ENCODE measurements at places on chromosomes 2 and 18.

DNA sequence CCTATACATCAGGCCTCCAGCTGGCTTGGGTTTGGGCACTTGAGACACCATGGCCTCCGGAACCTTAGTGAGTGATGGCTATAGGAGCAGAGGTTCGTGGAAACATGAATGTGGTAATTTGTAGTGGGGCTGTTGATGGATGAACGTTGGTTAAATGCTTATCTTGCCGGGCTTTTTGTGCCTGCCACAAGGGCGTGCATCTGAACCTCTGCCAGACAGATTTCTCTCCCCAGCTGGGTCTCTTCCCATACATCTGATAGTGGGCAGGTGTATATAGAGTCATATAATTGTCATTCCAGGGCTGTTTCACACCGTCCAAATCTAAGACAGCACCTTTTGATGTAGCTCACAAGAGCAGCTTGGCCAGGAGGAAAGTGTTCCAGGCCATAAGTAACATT is 14.7 kb downstream of the LAMA3 start:
- DNase-seq, result no peak

GRCh38 chr2:1755436-1756191 is 11.3 kb upstream of the PXDN start:
- DNase-seq, result no peak

- no peak for DNase-seq
Observed at GRCh38 chr2:229401171-229401865, 130.2 kb upstream of the PID1 start.

GRCh38 chr2:131572175-131572574 is 44.5 kb downstream of the CCDC74A start:
- no peak for DNase-seq

DNA sequence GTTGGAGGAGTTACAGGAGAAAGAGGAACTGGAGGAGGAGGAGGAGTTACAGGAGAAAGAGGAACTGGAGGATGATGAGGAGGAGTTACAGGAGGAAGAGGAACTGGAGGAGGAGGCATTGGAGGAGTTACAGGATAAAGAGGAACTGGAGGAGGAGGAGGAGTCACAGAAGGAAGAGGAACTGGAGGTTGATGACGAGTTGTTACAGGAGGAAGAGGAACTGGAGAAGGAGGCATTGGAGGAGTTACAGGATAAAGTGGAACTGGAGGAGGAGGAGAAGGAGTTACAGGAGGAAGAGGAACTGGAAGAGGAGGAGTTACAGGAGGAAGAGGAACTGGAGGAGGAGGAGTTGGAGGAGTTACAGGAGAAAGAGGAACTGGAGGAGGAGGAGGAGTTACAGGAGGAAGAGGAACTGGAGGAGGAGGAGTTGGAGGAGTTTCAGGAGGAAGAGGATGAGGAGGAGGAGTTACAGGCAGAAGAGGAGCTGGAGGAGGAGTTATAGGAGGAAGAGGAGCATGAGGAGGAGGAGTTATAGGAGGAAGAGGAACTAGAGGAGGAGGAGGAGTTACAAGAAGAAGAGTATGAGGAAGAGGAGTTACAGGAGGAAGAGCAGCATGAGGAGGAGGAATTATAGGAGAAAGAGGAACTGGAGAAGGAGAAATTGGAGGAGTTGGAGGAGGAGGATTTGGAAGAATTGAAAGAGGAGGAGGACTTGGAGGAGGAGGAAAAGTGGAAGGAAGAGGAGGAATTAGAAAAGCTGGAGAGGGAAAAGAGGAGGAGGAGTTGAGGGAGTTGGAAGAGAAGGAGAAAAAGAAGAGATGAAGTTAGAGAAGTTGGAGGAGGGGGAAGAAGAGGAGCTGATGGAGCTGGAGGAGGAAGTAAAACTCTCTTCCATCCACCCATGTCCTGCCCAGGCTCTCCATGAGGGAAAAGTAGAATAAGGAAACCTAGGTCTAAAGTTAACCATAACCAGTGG is 37.2 kb downstream of the CLASP1 start:
- DNase-seq, result peak; percentile 33

DNA sequence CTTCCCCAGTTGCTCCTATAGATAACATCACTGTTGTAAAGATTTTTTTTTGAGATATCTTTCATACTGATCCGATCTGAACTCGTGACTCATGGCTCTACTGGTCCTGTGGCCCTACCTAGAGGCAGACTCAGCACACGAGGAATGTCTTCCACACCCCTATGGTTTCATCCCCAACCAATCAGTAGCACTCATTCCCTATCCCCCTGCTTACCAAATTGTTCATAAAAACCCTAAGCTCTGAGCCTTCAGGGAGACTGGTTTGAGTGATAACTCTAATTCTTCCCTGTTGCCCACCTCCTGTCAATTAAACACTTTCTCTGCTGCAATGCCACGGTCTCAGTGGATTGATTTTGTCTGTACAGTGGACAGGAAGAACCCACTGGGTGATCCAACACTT is 4.2 kb upstream of the SAP130 start:
- no peak for DNase-seq

DNA sequence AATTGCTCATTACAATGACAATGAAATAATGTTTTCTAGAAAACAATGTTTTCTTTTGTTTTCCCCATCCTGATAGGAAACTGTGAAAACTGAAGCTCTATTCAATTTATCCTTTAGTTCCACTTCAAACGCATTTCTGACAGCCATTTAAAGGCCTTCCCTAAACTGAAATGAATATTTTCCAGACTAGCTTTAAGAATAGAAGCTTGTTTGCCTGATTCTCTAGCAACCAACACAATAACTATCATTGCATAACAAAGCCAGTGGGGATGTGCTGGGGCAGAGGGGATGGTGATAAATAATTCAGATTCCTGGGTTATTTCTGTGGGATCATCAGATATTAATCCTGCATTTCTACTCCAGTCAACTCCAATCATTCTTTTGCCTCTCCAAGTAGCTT is 427.1 kb downstream of the RND3 start:
- DNase-seq, result no peak

GRCh38 chr2:10297191-10297830 is 5.4 kb upstream of the HPCAL1 start:
- no peak for DNase-seq

GRCh38 chr2:45672138-45672537 is 20.7 kb downstream of the PRKCE start:
- no peak for DNase-seq

DNA sequence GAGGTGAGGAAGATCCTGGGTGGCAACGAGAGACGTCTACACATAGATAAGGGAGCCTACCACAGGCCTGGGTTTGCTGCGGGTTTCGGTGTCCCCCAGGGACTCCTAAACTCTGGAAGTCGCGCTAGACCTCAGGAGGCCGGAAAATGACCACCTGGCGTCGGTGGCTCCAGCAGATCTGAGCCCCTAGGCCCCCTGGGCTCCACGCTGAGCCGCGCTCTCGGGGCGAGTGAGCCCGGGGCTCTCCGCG is 987 bp upstream of the DLX1 start:
- no peak for DNase-seq

DNA sequence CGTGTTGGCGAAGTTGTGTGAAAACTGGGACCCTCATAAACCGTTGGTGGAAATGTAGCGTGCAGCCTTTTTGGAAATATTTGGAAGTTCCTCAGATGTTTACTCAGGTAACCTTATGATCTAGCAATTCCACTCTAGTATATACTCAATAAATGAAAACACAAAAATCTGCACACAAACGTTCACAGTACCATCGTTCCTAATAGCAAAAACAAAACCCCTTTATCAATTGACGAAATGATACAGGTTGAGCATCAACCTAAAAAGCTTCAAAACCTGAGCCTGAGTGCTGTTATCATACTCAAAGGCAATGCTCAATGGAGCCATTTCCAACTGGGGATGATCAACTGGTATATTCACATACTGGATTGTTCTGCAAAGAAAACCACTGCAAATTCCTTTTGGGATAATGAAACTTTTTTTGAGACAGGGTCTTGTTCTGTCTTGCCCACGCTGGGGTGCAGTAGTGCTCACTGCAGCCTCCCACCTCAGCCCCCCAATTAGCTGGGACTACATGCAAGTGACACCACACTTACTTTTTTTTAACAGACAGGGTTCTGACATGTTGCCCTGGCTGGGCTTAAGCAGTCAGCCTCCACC is 777 bp upstream of the C18orf32 start:
- no peak for DNase-seq

GRCh38 chr2:28661589-28662001 is 90.0 kb upstream of the PPP1CB start:
- DNase-seq, result no peak

DNA sequence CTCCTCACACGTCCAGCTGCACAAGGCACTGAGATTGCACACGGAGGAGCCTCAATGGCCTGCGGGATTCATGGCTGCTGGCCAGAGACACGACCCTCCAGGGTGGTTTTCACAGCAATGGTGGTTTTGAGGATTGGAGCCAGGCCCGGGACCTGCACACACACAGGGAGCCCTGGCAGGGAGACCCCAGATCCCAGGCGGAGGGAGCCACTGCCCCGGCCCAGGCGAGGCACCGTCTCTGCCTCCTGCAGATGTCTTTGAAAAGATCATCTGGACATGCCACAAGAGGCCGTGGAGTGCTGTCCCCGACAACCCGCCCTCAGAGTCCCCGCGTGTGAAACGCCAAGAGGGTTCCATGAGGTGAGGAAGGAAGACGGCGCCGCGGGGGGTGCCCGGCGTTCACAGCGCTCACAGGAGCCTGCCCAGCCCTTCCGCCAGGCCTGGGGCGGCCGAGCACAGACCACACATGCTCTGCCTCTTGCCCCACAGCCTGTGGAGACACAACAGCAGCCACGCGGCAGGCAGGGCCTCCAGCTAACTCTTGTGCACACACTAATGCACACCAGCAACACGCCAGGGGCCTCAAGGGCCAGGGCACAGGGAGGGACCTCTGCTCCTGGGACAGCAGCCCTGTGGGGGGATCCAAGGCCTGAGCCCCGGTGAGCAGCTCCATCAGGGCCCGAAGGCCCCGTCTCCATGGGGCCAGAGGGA is 72.8 kb upstream of the CTDP1 start:
- DNase-seq, result no peak

DNA sequence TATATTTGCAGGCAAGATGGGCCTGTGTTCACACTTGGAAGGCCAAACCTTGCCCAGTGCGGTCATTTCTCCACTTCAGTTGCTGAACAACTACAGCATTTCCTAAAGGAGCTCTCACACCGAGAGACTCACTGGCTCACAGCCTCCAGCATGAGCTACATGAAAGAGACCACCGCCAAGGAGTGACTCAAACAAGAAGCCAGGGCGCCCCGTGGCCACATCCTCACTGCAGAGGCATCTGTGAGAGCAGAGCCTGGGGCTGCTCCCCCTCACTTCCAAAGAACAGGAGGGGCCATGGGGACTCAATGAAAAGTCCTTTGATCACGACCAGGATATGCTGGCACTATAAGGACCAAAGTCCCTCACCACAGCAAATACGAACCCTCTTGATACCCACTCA is 50.0 kb downstream of the TMEM163 start:
- peak; percentile 71 for DNase-seq

GRCh38 chr2:185807351-185807750 is 68.7 kb downstream of the FSIP2 start:
- no peak for DNase-seq

GRCh38 chr2:127598711-127599110 is 47.2 kb upstream of the GPR17 start:
- DNase-seq, result no peak

DNA sequence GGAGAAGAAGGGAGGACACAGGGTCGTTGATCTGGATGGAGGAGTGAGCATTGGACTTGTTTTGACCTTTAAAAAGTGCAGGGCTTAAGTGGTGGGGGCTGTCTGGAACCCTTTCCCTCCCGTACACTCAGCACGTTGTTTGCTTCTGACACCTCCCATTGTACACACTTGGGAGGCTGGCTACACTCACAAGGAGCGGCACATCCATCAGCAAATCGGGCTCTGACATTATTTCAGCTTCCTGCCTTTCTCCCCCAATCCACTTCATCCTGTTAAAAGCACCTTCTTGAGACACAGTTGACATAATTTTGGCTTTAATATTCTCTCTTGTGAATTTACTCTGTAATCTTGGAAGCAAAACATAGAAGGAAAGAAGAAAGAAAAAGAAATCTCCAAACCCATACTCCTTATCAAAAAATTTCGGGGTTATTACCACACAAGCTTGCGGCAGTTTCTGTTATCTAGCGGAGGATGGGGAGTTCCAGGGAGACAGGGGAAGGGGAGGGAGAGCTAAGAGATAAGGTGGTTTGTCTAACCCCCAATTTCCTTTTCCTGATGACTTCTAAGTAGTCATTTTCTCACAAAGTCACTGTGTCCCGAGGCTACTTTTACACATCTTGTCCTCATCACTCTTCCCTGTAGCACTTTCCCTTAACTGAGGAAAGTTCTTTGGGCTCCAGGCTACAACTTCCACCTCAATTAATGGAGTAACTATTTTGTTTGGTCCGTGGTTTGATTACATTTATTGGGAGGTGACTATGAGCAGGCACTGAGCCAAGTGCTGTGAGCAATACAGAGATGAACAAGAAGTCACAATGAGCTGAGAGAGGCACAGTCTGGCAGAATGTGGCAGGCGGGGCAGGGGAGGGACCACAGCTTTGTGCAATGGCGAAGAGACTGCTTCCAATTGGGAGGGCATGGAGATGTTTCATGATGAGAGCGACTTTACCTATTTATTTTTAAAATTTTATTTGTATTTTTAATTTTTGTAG is 240.1 kb upstream of the MEX3C start:
- no peak for DNase-seq

- DNase-seq, result no peak
Observed at GRCh38 chr2:198657512-198658121, 800.1 kb downstream of the SATB2 start.

DNA sequence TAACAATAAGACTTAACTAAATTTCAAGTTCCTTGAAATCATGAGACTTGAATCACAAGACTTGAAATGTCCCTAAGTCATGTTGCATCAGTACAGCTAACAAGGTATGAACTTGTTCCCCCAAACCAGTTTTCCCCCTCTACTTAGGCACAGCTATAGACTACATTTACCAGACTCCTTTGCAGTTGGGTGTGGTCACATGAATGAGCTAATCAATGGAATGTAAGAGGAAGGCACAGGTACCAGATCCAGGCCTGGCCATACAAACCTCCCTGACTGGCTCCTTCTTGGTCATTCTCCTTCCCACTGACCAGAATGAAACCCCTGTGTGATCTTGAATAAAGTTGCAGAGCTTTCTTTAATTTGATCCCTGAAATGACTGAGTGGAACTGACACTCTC is 77.8 kb downstream of the DNER start:
- DNase-seq, result no peak

- peak; percentile 55 for DNase-seq
Observed at GRCh38 chr18:69948919-69949537, 1.4 kb upstream of the CD226 start.

GRCh38 chr2:1923541-1923940 is 179.2 kb upstream of the PXDN start:
- DNase-seq, result no peak

DNA sequence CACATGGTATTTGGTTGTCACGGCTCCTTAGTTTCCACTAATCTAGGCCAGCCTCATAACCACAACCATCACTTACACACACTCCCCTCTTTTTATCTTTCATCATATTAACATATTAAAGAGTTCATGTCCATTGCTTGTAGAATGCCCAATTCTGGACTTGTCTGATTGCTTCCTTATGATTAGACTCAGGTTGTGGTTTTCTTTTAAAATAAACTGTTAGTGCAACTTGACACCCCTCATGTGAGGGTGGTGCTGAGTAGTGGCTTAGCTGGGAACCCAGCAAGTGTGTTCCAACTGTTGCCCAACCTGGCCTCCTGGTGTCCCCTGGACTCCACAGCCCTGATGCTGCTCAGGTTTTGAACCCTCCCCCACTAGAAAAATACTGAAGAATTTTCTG is 20.1 kb upstream of the CD207 start:
- no peak for DNase-seq
